ENCODE measurements at places on chromosomes 4 and X. TPM values are rescaled to one million over a fixed set of nuclear protein-coding genes. Genes with fewer than 3 reads are reported as not detected.

GRCh38 chr4:174096999-174097398 lies 186.5 kb downstream of the FBXO8 start:
- no peak for DNase-seq

Gene FREM3
- total RNA-seq = not detected

Gene PCDH18
- total RNA-seq = 0.06 TPM

DNA sequence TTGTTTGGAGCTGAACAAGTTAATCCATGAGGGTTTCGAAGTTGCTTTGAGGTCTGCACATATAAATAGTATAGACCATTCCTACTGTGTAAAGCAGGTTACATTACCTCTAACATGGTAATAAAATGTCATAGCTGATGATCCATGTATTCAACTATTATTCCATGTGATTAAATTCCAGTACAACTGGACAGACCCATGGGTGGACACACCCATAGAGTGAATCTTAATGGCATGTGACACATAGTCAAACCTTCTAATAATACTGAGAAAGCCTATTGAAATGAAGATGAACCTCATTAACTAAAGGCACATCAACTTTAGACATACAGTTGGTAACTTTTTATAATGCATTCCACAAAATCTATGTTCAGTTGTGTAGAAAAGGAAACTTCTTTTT lies 28.5 kb downstream of the FHIP1A start:
- DNase-seq = no peak

DNA sequence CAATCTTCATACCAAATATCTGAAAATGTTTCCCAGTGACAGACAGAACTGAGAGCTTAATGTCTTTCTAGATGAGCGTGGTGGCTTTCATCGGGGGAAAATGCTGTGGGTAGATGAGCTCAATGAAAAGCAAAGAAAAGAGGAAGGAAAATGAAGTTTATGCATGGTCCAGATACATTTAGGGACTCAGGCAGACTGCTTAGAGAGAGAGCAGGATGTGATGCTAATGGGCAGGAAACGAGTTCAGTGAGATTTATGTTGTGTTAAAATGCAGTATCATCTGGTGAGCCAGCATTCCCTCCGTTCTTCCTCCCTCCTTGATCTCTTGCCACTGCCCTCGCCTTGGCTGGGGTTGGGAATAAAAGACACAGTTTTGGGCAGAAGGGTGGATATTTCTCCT lies 229.2 kb downstream of the GBA3 start:
- DNase-seq = no peak

GRCh38 chr4:1599491-1600210 lies 84.5 kb downstream of the FAM53A start:
- no peak for DNase-seq
